Effector CD8-positive, alpha-beta T cell (primary cell): ENCODE measurements at places on chromosomes 5 and 9.

DNA sequence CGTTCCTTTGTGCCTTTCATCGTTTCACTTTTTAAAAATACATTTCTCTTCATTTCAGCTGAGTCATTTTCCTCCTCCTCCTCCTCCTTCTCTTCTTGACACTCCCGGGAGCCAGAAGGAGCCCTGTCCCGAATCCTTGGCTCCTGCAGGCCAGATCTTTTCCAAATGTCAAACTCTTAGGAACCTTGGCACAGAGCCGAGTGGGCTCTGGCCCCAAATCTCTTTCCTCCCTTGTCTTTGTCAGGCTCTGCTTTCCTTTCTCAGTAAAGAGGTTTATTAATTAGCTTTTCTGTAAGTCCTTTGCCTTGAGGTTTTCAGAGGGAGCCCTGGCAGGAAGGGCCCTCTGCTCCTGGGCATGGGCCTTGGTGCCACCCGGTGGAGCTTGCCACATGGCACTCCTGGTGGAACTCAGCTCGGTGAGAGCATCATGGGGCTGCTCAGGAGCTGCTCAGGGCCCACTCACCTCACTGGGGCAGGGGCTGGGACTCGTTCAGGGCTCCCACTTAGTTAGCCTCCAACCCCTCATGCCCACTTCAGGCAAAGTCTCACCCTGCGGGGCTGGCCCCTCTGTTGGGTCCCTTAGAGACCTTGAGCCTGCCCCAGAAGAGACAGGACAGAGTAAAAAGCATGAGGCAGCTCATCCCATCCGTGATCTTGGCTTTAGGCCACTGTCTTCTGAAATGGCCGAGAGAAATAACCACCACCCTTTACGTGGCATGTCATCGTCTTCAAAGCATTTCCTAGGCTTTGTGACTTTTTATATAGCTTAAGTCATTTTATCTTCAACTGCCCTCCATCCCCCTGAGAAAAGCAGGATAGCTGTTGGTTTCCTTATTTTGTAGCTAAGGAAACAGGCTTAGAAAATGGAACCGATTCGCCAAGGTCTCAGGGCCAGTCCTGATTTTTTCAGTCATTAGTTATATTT lies 17.1 kb downstream of the STC2 start:
- no peak for DNase-seq

GRCh38 chr5:20231040-20231439 lies 243.0 kb upstream of the CDH18 start:
- DNase-seq: no peak

DNA sequence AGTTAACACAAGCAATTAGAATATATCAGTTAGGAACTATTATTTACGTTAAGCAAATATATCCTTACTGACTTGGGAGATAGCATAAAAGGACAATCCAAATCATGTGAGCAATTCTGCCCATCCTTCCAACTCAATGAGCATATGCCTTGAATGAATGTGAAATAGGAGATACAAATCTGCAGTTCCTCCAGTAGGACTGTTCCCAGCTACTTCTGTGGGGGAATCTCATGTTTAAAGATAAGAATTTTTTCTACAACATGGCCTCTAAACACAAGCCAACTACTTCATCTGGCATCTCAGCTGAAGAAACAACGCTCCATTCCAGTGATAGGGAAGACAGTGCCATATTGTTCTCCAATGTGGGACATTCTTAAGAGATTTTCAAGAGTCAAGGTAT lies 110.7 kb upstream of the NIPBL start:
- no peak for DNase-seq

- no peak for DNase-seq
Observed at GRCh38 chr5:124806373-124807077, 60.1 kb upstream of the ZNF608 start.

DNA sequence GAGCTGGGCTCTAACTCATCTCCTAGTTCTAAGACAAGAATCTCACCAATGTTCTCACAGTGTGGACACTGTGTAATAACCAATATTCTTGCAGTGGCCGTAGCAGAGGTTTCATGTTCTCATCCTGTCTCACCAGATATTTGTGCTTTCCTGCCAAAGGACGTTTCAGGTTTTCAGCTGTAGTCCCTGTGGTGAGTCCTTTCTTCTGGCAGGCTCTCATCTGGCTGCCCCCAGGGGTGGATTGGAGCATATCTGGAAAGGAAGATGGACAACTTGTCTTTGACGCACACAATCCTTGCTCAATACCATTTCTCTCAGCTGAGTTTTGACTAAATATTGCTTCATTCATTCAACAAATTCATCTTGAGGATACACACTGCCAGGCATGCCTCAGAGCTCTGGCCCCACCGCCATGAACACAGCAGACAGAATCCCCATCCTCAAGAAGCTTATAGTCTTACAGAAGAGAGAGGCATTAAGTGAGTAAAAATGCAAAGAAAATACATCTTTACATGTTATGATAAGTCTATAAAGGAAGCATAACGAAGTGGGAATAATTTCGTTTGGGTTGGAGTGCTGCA lies 33.8 kb upstream of the NEURL1B start:
- DNase-seq: no peak

- DNase-seq: no peak
Observed at GRCh38 chr9:34343090-34343489, 13.7 kb downstream of the NUDT2 start.

DNA sequence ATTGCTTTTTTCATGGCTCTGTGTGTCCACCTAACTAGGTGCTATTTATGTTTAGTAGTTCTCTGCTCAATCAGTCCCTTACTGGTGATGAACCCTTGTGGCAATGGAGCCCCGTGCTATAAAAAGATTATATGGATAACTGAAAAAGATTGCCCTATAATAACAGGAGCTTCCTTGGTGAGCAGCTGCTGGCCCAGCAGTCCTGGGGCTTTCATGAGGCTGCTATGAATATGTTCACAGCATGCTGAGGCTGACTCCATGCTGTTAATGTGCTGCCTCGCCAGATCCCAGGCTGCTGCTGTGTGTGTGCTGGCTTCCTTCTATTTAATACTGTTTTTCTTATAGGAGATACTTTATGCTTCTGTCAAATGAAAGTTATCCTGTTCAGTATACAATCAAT lies 357.5 kb downstream of the TAF11L14 start:
- no peak for DNase-seq
